Activated naive CD8-positive, alpha-beta T cell treated with anti-CD3 and anti-CD28 coated beads for 36 hours (primary cell): ENCODE measurements at places on chromosomes 7 and 10. TPM values are rescaled to one million over a fixed set of nuclear protein-coding genes. Genes with fewer than 3 reads are reported as not detected.

DNA sequence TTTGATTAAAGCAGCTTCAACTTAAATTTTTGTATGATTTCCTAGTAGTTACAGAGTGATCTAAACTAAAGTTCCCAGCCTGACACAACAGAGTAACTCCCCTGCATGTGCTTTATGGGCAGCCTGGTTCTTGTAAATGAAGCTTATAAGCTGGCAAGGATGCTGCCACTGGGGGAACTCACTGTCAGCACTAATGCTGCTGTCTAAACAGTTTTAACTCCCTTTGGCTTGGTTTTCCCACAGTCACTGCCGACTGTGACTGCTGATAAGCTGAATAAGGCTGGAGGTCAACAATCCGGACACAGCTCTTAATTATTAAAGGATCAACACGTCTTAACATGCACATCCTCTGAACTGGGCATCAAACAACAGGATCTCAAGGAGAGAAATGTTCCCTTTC, 130.1 kb downstream of the OTUD1 start:
- DNase-seq, result no peak

- no peak for DNase-seq
Measured at GRCh38 chr7:106139265-106140251, 27.4 kb upstream of the SYPL1 start.

DNA sequence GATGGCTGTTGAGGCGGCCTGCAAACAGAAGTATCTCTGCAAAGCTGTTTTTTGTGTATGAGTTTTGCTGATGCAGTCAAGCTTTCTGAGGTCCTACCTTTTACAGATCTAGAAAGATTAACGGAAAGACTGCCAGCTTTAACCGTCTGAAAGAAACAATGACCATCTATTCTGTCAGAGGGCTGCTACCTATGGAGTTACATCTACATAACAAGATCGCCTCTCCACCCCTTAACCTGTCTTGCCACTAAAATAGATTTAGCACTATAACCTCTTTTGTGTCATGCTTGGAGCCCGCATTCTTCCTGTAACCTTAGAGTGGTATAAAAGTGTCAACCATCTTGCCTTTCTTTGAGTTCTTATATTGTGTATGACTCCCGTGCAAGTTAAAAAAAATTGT, 291.2 kb downstream of the POM121L12 start:
- DNase-seq, result no peak

DNA sequence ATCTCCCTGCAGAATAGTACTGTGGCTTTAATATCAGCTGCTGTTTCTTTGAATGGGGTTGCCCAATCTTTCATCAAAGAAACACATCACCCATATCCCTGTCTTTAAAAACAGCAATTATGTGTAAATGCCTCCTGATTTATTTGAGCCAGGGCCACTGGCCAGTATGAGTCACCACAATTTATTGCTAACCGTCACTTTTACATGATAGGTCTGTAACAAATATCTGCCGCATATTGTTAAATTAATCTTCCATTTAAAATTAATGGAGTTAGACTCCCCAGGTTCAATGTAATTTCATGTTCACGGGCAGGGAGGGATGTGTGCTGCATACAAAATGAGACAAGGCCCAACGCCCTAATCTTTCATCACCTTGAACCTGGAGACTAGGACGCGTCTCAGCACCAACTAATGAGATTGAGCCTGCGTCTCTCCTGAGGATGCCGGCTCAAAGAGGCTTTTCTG, 673.4 kb downstream of the AUTS2 start:
- DNase-seq, result no peak

- DNase-seq, result no peak
Measured at GRCh38 chr10:120514035-120514620, 57.1 kb downstream of the PLPP4 start.

DNA sequence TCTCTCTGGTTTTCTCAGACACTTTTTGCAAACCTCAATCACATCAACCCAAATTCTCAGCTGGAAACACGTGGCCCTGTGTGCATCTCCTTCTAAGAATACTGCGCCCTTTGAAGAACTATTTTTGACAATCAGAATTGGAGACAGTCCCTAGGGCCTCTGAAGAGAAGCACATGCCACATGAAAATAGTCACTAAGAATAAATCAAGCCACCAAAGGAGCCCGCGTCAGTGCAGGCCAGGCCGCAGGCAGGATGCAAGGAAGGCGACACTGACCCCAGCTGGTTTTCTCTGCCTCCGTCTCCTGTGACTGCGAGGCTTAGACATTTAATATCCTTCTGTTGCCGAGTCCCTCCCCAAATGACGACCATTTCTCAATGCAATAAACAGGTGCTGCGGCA, 88.0 kb upstream of the ADAM12 start:
- no peak for DNase-seq

DNA sequence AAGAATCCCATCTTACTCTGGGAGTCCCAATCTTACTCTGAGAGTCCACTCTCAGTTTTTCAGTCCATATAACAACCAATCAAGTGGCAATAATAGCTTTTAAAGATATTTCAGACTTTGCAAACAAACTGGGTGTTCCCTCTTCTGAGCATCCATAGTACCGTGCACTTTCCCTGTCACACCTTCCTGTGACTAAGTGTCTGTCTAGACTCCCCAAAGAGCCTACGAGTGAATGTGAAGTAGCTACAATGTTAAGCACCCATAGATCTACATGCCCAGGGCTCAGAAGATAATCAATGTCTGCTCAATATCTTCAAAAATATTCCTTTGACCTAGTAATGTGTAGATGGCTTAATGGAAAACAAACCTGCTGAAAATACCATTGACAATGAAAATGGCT, 95.6 kb upstream of the ASAH2 start:
- no peak for DNase-seq

- DNase-seq, result peak; percentile 43
Measured at GRCh38 chr7:90613088-90613498, 17.0 kb downstream of the CDK14 start.

DNA sequence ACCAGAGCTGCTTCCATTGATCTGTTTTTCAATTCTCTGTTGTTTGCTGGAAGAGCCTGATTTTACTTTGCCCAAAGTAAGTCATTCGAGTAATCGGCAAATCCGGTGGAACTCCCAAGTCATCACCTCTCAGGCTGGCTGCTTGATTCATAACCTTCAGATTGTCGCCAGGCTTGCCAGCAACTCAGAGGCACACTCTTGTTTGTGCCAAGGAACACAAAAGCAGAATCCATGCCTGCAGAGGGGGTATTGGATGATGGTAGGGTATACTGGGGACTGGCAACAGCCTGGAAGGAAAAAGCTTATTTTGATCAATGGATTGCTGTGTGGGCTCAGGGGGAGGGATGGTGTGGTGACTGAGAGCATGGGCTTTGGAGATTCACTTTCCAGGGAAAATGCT, 542.4 kb downstream of the SORCS3 start:
- DNase-seq, result no peak

DNA sequence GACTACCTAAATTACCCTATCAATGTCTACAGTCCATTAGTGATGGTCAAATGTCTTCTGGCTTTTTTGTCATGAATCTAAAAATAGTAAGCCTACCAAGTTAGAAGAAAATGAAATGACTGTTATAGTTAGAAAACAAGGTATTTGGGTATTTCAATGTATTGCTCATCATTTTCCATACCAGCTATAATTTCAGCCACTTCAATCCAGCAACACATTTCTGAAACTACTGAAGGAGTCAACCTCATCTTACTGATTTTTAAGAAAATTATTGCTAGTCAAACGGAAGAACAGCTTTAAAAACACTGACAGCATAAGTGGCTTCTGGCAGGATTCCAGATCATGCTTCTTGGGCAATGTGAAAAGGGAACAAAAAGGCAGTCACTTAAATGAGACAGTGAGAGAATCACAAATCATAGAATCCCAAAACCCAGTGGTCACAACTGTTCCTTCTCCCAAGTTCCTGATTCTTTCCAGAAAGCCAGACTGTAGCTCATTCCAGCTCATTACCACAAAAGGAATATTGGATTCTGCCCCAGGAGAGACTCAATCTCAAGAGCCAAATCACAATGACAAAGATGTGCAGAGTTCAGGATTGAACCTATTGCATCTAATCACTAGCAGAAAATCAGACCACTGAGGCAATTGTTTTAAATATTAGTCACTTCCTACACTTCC, 61.2 kb upstream of the LRRN3 start:
- DNase-seq, result peak; percentile 58

GRCh38 chr7:759569-759968, 32.5 kb upstream of the PRKAR1B start:
- no peak for DNase-seq

GRCh38 chr7:90536449-90536848, 59.7 kb upstream of the CDK14 start:
- DNase-seq, result no peak

GRCh38 chr10:126684171-126684745, 13.8 kb upstream of the C10orf90 start:
- no peak for DNase-seq

DNA sequence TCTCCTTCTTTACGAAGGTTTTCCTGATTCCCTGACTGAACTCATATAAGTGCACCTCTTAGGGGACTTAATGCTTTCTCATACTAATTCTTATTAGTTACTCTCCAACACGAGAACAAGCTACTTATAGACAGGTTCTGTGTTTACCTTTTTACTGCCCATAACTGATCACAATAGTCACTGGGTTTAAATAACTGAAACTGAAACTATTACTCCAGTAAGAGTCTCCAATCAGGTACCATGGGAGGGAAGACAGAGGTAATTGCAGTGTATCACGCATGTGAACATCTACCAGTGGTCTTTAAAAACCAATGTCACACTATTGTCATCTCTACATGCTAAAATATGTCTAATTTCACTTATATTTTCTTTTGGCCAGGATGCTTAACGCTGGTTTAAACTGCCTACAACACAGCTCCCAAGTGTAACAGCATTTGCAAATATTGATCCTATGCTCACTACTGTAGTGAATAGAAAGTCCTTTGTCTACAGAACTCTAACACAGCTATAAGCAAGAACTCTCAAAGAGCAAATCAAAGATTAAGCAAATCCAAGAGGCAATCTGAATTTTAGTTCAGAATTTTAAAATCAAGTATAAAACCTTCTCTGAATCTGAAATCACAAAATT, 3.6 kb downstream of the GDI2 start:
- no peak for DNase-seq

GRCh38 chr10:4427532-4427931, 398.5 kb upstream of the AKR1E2 start:
- DNase-seq, result no peak

DNA sequence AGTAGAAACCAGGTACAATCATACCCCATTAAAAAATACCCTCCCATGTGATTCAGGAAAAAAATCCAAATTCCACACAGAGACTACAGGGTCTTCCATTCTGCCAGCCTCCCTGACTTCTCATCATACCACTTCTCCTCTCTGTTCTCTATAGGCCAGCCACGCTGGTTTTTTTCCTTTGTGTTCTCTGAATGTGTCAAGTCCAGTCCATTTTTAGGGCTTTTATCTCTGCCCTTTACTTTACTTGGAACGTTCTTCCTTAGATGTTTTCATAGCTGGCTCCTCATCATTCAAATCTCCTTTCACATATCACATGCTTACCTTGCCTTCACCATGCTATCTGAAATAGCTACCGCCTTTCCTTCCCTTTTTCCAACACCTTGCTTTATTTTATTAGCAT, 597.6 kb downstream of the PHTF2 start:
- no peak for DNase-seq

- peak; percentile 80 for DNase-seq
Measured at GRCh38 chr7:156612930-156613329, 27.6 kb upstream of the RNF32 start.

- DNase-seq, result no peak
Measured at GRCh38 chr7:158432369-158433341, 155.0 kb downstream of the PTPRN2 start.

- peak; percentile 27 for DNase-seq
Measured at GRCh38 chr10:79938728-79939406, 10.0 kb downstream of the SFTPD start.

- no peak for DNase-seq
Measured at GRCh38 chr7:113179313-113179712, 61.0 kb upstream of the SMIM30 start.

- DNase-seq, result no peak
Measured at GRCh38 chr10:132366006-132366405, 31.0 kb upstream of the PWWP2B start.

DNA sequence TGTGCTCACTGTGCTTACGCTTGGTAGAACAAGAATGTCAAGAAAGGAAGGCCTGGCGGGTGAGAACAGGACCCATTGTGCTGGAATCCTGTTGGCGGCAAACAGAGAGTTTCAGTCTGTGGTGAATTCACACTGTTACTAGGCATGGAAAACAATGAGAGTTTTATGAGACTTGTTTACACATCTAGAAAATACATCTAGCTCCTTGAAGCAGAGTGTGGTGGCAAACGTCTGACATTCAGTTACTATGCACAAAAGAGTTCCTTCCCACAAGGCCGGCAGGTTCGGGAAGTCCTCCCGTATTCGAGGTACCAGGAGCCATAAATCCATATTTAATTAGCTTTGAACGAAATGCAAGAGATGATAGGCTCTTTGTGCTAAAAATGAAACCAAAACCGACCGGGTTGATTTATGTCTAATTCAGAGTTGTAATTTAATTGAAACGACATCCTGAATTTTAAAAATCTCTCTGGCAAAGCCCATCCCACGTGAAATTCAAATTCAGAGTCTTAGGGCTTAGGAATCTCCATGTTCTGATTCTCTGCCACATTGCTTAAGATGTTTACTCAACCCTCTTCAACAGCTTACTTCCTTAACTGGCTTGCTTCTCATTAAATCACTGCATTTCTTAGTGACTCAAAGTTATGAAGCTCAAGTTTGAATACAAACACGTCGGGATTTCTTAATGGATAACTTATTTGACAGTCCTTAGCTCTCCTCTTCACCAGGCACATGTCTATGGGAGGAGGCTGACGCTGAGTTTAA, 299.9 kb upstream of the PITRM1 start:
- no peak for DNase-seq

GRCh38 chr7:116901143-116901542, 38.8 kb downstream of the CAPZA2 start:
- no peak for DNase-seq

DNA sequence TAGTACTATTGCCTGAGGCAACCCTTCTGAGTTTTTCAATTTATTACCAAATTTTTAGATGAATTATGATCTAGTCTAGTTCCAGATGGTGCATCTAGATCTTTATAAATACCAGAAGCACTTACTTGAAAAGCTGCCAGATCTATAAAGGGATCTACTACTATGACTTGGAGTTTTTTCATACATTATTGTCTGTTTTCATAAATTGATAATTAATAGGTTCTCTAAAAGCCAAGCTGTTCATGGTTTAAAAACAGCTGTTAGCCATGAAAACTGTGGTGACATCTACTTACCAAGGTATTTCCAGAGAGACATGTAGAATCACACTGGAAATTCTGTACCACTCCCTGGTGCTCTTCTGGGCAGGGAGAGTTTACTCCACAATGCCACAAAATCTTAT, 786.5 kb upstream of the C7orf33 start:
- no peak for DNase-seq

Gene ITIH5
- total RNA-seq, result not detected

Gene C7orf57
- 1.1 TPM for total RNA-seq

Gene CUBN
- 0.30 TPM for total RNA-seq

Gene AKR1C4
- not detected for total RNA-seq

Gene HOXA3
- not detected for total RNA-seq

Gene METTL2B
- total RNA-seq, result 57.3 TPM

Gene CYP26C1
- total RNA-seq, result not detected

Gene DDX56
- 142 TPM for total RNA-seq

Gene ACSL5
- total RNA-seq, result 54.3 TPM

Gene GSDME
- total RNA-seq, result 7.5 TPM

Gene DYNC1I1
- total RNA-seq, result 0.10 TPM

Gene CDH23
- total RNA-seq, result 1.4 TPM

Gene KCND2
- total RNA-seq, result not detected
